ENCODE measurements at places on chromosomes 7 and 10. TPM values are rescaled to one million over a fixed set of nuclear protein-coding genes. Genes with fewer than 3 reads are reported as not detected.

- DNase-seq, result no peak
- H3K4me3 ChIP-seq, result no peak overlapping the region
- H3K4me1 ChIP-seq, result no peaks in the 10 kb centered on the region
- no peaks in the 10 kb centered on the region for H3K36me3 ChIP-seq
These were observed 633.4 kb upstream of the LRRTM3 start for GRCh38 chr10:66292456-66292855.

GRCh38 chr10:51804866-51805265, 105.5 kb upstream of the CSTF2T start:
- H3K36me3 ChIP-seq, result no peaks in the 10 kb centered on the region
- DNase-seq, result no peak
- no peaks in the 10 kb centered on the region for H3K4me1 ChIP-seq
- H3K27me3 ChIP-seq, result no peaks in the 10 kb centered on the region
- no peak overlapping the region for H3K27ac ChIP-seq
- no peak overlapping the region for H3K4me3 ChIP-seq

GRCh38 chr7:100640517-100641440, 573 bp downstream of the TFR2 start:
- H3K4me1 ChIP-seq, result no peaks in the 10 kb centered on the region
- H3K27ac ChIP-seq, result no peak overlapping the region
- no peaks in the 10 kb centered on the region for H3K36me3 ChIP-seq
- no peaks in the 10 kb centered on the region for H3K27me3 ChIP-seq
- no peak for DNase-seq

DNA sequence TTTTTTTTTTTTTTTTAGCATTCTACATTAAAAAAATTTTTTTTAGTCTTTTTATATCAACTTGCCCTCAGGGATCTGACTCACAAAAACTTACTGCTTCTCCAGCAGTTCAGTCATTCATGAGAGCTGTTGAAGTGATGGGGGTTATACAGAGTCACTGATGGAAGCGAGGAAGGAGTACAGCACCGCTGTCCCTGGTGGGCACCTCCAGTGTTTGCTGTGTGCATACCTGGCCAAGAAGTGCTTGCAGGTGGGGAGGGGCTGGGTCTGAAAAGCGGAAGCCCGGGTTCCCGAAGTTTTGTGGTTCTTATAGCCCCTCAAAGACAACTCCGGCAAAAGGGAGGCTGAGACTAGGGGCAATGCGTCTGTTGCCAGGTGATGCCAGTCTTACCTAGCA, 46.2 kb downstream of the MINDY4 start:
- H3K4me3 ChIP-seq, result no peak overlapping the region
- H3K27me3 ChIP-seq, result no peaks in the 10 kb centered on the region
- DNase-seq, result no peak
- H3K36me3 ChIP-seq, result no peaks in the 10 kb centered on the region
- H3K4me1 ChIP-seq, result no peaks in the 10 kb centered on the region

- DNase-seq, result no peak
- H3K27ac ChIP-seq, result no peak overlapping the region
- no peaks in the 10 kb centered on the region for H3K4me1 ChIP-seq
- H3K36me3 ChIP-seq, result no peaks in the 10 kb centered on the region
- no peak overlapping the region for H3K4me3 ChIP-seq
- no peaks in the 10 kb centered on the region for H3K27me3 ChIP-seq
These were observed 48.6 kb upstream of the NANOS1 start for GRCh38 chr10:118980870-118981269.

DNA sequence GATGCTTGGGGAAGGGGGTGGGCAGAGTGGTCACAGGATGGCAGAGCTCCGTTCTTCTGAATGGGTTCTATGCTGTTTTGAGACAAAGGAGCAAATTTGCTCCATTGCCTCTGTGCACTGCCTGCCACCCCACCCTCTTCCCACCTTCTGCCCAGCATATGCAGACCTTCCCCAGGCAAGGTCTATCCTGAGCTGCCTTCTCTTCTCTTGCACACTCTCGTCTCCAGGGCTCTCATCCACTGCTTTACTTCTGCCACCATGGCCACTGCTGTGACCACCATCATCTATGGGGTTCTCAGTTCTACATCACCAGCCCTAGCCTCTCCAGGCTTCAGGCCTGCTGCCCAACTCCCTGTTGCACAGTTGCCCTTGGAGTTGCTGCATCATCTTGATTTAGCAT, 230.4 kb downstream of the TMEM178B start:
- no peaks in the 10 kb centered on the region for H3K4me1 ChIP-seq
- no peaks in the 10 kb centered on the region for H3K27me3 ChIP-seq
- no peak for DNase-seq
- H3K27ac ChIP-seq, result no peak overlapping the region
- no peak overlapping the region for H3K4me3 ChIP-seq
- no peaks in the 10 kb centered on the region for H3K36me3 ChIP-seq

- H3K4me1 ChIP-seq, result no peaks in the 10 kb centered on the region
- no peak for DNase-seq
- no peak overlapping the region for H3K4me3 ChIP-seq
- H3K36me3 ChIP-seq, result no peaks in the 10 kb centered on the region
These were observed 15.8 kb upstream of the ADAMTS14 start for GRCh38 chr10:70656489-70656888.

DNA sequence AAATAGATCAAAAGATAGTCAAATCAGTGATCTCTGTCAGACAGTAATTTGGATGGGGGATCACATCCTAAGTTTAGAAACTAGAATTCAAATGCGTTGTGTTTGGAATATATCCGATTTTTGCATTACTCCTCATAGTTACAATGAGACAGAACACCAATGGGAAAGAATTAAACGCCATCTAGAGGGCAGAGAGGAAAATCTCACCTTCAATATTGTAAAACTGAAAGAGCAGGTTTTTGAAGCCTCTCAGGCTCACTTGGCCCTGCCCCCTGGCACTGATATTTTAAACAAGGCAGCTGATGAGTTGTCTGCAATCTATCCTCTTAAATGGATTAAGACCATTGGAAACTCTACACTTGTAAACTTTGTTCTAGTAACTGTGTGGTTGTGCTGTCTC, 17.7 kb downstream of the FRG2B start:
- H3K27ac ChIP-seq, result no peak overlapping the region
- H3K4me3 ChIP-seq, result no peak overlapping the region
- H3K27me3 ChIP-seq, result no peaks in the 10 kb centered on the region
- no peaks in the 10 kb centered on the region for H3K36me3 ChIP-seq
- H3K4me1 ChIP-seq, result no peaks in the 10 kb centered on the region

- no peaks in the 10 kb centered on the region for H3K27me3 ChIP-seq
- H3K27ac ChIP-seq, result no peak overlapping the region
- DNase-seq, result no peak
- no peaks in the 10 kb centered on the region for H3K36me3 ChIP-seq
- H3K4me1 ChIP-seq, result no peaks in the 10 kb centered on the region
- no peak overlapping the region for H3K4me3 ChIP-seq
These were observed 233.7 kb upstream of the PHYHIPL start for GRCh38 chr10:58942724-58943123.

DNA sequence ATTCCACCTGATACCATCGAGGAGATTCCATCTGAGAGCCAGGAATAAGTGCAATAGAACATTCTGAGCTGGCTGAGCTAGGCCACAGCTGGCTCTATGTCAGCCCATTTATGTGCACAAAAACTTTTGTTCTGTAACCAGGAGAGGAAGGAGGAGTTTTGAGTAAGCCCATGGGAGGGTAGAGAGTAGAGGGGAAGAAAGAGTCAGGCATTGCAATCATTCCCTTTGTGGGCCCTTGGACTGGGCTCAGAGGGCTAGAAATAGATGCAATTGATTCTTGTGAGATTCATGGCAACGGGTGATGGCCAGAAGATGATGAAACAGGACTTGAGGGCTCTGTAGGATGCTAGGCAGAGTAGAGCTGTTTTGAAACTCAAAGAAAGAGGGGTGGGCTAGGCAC, 104.6 kb upstream of the KIF5B start:
- no peaks in the 10 kb centered on the region for H3K27me3 ChIP-seq
- no peaks in the 10 kb centered on the region for H3K36me3 ChIP-seq
- H3K4me3 ChIP-seq, result no peak overlapping the region

GRCh38 chr7:105496521-105496920, 25.6 kb downstream of the PUS7 start:
- H3K4me1 ChIP-seq, result no peaks in the 10 kb centered on the region
- DNase-seq, result no peak
- no peak overlapping the region for H3K4me3 ChIP-seq
- H3K27me3 ChIP-seq, result no peaks in the 10 kb centered on the region

Gene MYOZ1
- not detected for polyA plus RNA-seq

All from naive thymus-derived CD4-positive, alpha-beta T cell (primary cell).